ENCODE measurements at places on chromosomes 2 and 18.

GRCh38 chr2:127560931-127561280, 25.4 kb downstream of the MYO7B start:
- DNase-seq, result no peak

GRCh38 chr2:130985206-130985780, 108.0 kb downstream of the FAM168B start:
- no peak for DNase-seq

DNA sequence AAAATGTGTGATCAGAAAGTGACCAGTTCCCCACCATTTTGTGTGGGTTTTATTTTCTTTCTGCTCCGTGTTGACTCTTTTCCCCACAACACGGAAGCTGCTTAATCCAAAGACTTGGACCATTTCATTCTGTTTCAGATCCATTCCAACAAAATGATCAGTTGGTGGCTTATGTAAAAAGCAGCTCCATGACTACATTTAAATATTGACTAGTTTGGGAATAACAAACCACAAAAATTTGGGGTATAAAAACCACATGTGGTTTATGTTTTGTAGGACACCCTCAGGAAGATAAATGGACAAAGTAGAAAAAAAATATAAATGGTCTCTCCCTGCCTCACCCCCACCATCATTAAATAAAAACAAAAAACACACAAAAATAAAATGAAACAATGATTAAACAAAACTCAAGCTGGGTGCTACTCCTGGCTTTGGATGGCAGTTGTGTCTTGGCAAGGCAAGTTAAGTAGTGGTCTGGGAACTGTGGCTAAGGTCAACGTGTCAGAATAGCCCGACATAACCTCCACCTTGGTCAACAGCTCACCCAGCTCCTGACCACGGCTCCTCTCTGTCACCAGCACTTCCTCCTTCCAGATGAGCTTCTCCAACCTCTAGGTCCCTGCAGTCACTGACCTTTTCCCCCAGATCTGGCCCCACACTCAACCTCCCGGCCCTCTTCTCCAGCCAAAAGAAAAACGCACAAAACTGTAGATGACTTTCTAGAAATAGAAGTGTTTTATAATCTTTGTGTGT, 12.8 kb upstream of the WIPF1 start:
- no peak for DNase-seq

GRCh38 chr2:120660056-120660694, 75.5 kb upstream of the GLI2 start:
- DNase-seq, result no peak

GRCh38 chr2:42256505-42256904, 87.4 kb downstream of the EML4 start:
- DNase-seq, result no peak

GRCh38 chr2:224925810-224926100, 116.5 kb downstream of the DOCK10 start:
- DNase-seq, result no peak

DNA sequence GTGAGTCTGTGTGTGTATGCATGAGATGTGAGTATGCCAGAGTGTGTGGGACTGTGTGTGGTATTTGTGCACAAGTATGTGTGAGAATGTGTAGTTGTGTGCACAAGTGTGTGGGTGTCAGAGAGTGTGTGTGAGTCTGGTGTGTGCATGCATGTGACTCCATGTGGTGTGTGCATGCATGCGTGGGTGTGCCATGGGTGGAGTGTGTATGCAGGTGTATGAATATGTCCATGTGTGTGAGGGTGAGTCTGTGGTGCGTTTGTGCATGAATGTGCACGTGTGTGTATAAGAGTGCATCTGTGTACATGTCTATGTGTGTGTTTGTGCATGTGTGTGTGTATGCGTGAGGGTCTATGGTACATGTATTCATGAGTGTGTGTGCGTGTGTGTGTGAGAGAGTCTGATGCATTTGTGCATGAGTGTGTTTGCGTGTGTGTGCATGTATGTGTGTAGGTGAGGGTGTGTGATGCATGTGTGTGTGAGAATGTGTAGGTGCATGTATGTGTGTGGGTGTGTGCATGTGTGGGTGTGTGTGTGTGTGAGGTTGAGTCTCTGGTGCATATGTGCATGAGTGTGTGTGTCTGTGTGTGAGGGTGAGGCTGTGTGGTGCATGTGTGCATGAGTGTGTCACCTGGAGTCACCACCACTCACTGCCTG, 226.8 kb downstream of the LDLRAD4 start:
- DNase-seq, result no peak
